ENCODE measurements at places on chromosomes 2 and 18.

DNA sequence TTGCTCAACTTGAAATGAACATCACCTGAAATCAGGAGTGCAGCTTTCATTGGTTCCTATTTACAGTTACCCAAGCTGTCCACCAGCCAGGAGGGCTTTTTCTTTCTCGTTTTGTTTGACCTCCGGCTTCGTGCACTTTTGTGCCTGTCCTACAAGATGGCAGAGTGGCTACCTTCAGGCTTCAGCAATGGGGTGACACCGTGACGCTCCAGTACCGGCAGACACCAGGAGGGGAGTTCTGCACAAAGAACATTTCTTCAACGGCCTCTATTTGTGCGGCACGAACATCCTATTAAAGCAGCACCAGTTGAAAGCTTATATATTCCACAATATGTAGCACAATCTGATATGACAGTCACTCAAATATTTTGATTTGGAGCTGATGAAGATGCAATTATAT lies 18.3 kb downstream of the RNASEH1 start:
- no peak for DNase-seq

- DNase-seq, result no peak
These were observed 136.1 kb downstream of the EXOC6B start for GRCh38 chr2:72689579-72690195.

- DNase-seq, result no peak
These were observed 1.1 kb downstream of the DYSF start for GRCh38 chr2:71454221-71455010.

DNA sequence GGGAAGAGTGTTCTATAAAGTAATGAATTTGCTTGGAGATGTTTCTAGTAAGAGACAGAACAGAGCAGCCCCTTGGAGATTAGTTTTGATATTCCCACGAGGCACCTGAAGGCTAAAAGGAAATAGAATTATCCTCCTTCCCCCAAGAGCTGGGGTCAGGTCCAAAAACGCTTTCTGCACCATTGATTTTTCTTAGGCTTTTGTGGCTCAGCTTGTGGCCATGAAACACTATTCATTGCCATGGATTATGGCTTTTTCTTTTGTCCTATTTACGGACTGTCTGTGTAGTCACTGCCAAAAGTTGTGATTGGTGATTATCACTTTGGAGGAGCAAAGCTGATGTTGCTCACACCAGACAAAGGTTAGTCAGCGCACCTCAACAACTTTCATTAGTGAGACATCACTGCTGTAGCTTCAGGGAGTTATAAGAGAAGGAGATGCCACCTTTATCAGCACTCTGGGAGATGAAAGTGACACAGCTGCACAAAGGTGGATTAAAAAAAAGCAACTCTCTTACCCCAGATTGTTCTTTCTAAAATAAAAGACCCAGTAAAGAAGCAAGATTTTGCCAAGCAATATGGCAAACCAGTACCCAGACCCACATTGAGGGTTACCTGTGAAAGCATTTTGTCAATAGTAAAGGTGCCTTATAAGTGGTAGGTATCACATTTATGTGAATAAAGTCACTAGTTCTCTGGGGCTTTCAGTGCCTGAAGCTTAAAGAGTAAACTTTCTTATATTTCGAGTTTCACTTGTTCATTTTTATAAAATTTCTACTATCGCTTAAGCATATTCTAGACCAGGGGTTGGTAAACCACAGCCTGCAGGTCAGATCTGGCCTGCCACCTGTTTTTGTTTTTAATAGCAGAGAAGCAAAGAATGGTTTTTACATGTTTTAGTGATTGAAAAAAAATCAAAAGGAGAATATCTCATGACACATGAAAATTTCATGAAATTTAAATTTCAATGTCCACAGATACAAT lies 10.6 kb downstream of the CXCR4 start:
- DNase-seq, result no peak

DNA sequence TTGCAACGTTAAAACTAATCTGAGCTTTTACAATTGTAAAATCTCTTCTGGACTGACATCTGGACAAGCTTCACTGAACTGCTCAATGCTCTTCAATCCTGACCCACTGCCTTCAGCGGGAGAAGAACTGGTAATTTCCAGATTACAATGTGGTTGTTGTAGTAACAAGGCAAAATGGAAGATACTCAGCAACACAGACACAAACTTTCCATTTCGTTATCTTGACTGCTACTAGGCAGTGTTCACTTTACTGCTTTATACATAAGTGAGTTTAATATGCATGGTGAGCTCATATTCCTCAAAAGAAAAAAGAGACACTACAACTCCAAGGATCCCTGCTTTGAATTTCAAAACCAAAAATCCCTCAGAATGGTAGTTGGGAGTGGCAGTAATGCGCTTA lies 51.9 kb downstream of the GRB14 start:
- no peak for DNase-seq

Measured in cerebellar nuclear complex (tissue), 1 donor.